ENCODE measurements at places on chromosomes 16 and 17.
A peak's percentile ranks its signal among the peaks of the same experiment; 100 is the strongest.

- peak; percentile 68 for DNase-seq
Observed at GRCh38 chr16:85824161-85825135, 25.0 kb downstream of the COX4I1 start.

DNA sequence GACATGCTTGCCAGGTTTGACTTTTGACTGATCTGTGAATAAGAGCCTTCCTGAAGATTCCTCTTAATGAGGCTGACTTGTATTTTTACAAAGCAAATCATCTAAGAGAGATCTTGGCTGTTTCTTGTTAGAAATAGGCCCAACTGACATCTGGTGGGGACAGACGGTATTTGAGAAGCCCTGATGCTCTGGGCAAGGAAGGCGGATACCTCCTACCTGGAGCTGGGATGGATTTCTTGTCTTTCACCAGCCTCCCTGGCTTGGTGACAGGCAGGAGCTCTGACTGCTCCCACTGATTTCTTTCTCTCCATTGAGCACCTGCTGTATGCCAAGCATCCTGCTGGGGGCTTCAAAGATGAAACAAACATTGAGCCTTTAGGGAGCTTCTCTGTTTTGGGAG is 40.4 kb downstream of the AKAP1 start:
- no peak for DNase-seq

- DNase-seq = no peak
Observed at GRCh38 chr17:16129441-16130205, 85.7 kb downstream of the NCOR1 start.

DNA sequence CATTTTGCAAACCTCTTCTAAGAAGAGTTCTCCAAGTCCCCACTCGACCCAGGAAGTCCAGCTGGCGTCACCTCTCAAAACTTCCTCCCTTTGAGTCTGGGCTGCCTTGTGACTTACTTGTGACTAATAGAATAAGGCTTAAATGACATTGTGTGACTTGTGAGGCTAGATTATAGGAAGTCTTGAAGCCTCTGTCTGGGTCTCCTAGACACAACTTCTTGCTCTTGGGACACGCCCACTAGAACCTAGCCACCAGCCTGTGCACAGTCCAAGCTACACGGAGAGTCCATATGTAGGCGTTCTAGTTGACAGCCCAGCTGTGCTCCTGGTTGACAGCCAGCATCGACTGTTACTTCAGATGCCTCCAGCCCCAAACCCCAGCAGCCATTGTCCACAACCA is 66.7 kb upstream of the TANC2 start:
- peak; percentile 47 for DNase-seq

- no peak for DNase-seq
Observed at GRCh38 chr17:64277831-64278562, 14.9 kb upstream of the TEX2 start.
